NCI-H2171 (cell line): ENCODE measurements at places on chromosomes 7 and 10.

DNA sequence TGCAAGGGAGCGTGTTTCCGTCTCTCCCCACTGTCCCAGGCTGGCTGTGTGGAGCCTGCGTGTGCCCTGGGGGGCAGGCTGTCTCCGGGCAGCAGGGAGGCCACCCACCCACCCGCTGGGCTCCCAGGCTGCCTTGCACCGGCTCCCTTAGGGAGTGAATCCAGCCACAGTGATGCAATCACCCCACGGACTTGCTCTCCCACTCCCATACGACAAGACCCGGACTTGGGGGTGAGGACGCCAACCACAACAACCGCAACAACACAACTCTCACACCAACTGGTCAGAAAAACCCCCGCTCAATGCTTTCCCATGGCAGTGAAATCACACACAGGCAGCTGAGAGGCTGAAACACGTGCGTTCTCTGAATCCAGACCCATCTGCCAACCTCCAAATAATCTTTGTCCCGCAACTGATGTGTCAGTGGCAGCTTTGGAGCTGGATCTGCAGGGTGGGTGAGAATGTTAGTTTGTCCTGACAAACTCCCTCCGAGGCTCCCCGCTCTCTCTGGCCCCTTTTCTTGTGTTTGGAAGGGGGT, 62.7 kb upstream of the DDC start:
- DNase-seq: no peak

DNA sequence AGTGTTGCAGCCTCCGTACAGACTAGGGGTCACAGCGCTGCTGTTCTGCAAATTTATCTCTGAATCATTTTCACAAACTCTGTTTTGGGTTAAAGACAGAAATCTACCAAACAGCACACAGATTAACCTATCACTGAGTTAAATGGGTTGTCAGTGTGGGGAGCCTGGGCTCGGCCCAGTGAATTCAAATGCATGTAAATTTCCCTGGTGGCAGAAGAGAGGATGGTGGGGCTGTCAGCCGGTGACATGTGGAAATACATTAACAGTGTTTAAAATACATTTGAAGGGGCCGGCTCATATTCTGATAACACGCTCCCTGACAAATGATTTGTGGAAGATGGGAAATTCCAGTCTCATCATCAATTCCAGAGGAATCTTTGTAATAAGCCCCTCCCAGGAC, 309.6 kb upstream of the MKI67 start:
- no peak for DNase-seq

- no peak for DNase-seq
Observed at GRCh38 chr10:129020651-129021330, 446.2 kb upstream of the MGMT start.

DNA sequence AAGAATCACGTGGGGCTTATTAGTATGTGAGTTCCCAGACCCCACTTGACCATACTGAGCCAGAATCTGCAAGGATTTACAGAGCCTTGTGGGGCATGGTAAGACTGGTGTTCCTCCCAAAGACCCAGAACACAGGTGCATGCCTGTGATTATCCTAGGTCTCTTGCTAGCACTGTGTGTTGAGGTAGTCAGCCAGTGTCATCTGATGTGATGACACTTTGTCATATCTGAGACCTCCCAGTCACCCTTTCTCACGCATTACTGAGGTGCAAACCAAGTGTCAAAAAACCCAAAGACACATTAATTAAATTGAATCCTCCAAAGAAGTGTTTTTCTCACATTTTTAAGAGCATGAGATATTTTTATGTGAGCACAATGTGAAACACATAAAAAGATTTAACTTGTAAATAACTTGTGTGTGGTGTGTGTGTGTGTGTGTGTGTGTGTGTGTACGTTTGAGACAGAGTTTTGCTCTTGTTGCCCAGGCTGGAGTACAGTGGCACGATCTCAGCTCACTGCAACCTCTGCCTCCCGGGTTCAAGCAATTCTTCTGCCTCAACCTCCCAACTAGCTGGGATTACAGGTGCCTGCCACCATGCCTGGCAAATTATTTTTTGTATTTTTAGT, 162.0 kb upstream of the PRPS1L1 start:
- DNase-seq: no peak

DNA sequence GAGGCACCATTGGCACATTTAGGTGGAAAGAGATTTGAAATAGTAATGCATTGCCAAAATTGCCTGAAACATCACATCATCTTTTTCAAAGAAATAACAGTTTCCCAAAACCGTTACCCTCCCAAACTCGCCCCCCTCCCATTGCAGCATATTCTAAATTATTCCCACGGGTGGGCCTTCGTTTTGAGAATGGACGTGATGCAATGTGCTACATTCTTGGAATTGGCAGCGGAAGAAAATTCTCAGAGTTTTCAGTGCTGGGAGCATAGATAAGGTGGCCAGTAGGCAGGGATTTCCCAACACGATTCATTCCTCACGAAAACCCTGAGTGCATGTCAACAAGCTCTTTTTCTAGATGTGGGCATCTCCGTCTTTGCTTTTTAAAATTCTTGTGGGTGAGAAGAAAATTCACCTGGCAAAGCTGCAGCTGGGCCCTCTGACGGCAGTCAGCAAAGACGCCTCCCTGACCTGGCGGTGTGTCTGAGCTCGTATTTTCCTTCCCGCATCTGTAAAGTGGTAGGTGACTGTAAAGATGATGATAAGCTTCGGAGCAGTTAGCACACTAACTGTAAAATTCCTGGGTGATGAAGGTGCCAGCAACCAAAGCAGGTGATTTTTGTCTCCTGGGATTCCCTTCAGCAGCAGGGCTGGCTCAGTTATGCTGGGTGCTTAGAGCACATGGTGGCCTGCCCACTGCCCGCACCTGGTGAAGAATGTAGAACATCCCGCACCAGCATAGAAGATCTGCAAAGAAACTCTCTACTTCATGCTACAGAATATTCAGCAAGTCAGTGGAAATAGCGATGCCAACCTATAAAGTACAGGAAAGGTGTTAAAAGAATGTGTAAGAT, 141.9 kb upstream of the KLF6 start:
- DNase-seq: no peak

DNA sequence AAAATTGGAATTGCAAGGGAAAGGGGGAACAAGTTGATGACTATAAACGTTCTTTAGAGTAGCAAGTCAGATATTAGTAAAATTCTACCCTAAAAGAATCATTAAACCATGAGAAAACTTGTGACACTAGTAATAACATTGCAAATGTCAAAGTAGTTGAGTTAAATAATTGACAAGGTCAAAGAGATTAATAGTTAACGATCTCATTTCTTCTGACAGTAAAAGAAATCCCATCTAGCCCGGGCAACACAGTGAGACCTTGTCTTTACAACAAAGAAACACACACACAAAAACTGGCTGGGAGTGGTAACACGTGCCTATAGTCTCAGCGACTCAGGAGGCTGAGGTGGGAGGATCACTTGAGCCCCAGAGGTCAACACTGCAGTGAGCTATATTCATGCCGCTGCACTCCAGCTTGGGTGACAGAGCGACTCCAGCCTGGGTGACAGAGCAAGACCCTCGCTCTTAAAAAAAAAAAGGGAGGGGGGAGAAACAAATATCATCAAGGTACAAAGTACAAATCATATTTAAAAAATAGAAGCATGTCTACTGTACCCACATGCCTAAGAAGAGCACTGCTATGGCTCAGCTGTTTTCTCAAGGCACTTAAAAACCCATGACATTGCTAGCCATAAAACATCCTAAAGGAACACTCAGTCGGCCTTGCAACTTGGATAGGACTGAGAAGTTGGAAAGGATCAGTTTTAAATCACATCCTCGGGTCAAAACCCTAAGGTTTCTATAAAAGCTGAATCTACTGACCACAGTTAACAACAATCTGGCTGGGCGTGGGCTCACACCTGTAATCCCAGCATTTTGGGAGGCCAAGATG, 401.1 kb downstream of the PARD3 start:
- no peak for DNase-seq

DNA sequence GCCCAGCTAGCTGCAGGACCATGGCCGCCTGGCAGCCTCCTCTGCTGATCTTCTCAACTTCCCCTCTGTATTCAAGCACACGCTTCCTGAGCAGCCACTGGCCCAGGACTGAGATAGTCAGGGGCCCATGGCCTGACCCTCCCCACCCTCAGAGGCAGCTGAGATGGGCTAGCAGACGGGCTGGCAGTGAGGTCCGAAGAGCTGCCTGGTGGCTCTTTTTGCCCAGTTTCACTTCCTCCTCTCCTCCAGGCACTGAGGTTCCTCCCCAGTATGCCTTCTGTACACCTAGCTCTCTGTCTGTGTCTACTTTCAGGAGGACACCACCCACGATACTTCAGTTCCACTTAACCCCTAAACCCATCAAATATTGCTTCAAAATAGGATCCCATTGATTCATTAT, 395.6 kb downstream of the TNS3 start:
- no peak for DNase-seq
